ENCODE measurements at places on chromosomes 5 and 9. TPM values are rescaled to one million over a fixed set of nuclear protein-coding genes. Genes with fewer than 3 reads are reported as not detected.

GRCh38 chr5:14166437-14166836 is 23.3 kb downstream of the TRIO start:
- no peak overlapping the region for H3K4me3 ChIP-seq
- H3K4me1 ChIP-seq = peaks cover 83% of the 10 kb centered on the region
- DNase-seq = no peak
- no peaks in the 10 kb centered on the region for H3K27me3 ChIP-seq
- H3K36me3 ChIP-seq = peaks cover 15% of the 10 kb centered on the region
- peak overlapping the region; percentile 85 for H3K27ac ChIP-seq

- no peak overlapping the region for H3K27ac ChIP-seq
- H3K36me3 ChIP-seq = no peaks in the 10 kb centered on the region
- DNase-seq = no peak
- no peak overlapping the region for H3K4me3 ChIP-seq
- H3K27me3 ChIP-seq = peaks cover 8% of the 10 kb centered on the region
Measured at GRCh38 chr5:79263-79662, 12.7 kb upstream of the PLEKHG4B start.

Gene FRMD3
- 0.91 TPM for total RNA-seq

DNA sequence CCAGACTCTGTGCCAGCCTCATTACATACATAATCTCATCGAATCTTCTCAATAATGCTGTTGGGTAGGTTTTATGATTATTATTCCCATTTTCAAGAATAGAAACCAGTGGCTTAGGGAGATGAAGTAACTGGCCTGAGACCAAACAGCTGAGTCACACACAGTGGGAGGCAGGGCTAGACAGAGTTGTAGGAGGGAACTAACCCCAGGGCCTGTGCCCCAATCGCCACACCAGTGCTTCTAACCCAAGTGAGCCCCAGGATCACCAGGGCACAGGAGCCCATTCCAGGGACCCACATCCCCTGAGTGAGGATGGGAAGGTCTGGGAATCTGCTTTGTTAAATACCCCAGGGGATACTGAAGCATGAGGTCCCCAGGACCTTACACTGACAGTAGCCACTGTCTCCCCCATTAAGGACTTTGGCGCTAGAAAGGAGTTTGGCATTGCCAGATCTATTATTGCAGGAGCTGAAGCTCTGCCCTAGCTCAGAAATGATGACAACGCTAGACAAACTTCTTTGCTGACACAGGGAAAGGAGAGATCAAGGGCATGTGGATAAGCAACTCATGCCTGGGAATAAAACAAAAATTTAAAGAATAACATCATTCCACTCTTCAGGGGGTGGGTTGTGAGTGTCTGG is 63.8 kb upstream of the PPARGC1B start:
- H3K4me1 ChIP-seq = peaks cover 3% of the 10 kb centered on the region
- no peaks in the 10 kb centered on the region for H3K27me3 ChIP-seq
- H3K27ac ChIP-seq = no peak overlapping the region
- H3K36me3 ChIP-seq = peaks cover 2% of the 10 kb centered on the region
- DNase-seq = no peak
